ENCODE measurements at places on chromosomes 7 and 10.

DNA sequence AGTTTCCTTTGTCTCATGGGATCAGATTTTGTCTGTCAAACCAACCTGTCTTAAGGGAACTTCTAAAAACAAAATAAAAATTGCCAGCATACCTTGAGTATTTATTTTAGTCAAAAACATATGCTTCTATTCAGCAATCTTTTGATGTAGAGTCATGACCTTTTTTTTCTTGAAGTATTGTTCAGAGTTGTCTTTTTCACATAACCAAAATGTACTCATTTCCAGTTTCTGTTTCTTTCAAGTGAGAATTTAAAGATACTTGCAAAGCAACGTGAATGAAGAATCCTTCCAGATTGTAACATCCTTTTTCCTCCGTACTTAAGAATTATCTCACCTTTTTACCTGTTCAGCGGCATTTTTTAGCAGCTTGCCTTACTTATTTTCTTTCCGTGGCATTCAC lies 37.8 kb downstream of the GNAI1 start:
- DNase-seq, result no peak

- DNase-seq, result no peak
Observed at GRCh38 chr10:49283491-49283890, 15.5 kb upstream of the C10orf71 start.

DNA sequence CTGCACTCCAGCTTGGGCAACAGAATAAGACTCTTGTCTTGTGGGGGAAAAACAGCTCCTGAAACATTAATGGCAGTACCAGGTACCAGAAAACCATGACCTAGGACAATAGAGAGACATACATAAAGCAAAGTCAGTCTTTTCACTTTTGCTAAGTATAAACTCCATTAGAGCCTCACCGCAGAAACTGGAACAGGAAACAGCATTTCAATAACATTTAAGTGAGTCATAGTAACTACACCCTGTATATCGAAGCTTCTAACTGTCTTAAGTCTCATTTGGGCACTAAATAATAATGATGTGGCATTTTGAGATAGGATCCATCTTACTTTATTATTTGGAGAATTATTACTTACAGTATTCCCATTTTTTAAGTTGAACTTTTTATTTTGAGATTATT lies 517.8 kb upstream of the CELF2 start:
- no peak for DNase-seq

DNA sequence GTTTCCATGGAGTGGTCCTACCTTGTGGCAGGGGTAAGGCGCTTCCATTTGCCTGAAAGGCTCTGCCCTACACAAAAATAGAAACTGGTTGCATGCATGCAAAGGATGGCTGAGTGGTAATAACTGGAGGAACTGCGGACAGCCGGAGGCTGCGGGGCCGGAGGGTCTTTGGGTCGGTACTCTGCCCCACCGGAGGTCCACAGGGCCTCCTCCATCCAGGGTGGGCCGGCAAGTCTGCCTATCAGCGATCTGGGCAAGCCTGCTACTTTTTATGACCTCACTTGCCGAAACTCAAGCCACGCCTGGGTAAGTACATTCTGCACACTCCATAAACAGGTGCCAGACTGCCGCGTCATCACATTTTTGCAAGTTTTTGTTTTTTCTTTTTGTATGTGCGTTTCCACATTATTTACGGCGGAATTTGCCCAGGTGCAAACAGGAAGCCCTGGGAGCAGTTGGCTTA lies 30.0 kb downstream of the TACC2 start:
- DNase-seq, result no peak

- no peak for DNase-seq
Observed at GRCh38 chr10:35639021-35639727, 2.9 kb downstream of the FZD8 start.

GRCh38 chr10:47047577-47048525 lies 136.6 kb downstream of the PTPN20 start:
- DNase-seq, result peak; percentile 75

DNA sequence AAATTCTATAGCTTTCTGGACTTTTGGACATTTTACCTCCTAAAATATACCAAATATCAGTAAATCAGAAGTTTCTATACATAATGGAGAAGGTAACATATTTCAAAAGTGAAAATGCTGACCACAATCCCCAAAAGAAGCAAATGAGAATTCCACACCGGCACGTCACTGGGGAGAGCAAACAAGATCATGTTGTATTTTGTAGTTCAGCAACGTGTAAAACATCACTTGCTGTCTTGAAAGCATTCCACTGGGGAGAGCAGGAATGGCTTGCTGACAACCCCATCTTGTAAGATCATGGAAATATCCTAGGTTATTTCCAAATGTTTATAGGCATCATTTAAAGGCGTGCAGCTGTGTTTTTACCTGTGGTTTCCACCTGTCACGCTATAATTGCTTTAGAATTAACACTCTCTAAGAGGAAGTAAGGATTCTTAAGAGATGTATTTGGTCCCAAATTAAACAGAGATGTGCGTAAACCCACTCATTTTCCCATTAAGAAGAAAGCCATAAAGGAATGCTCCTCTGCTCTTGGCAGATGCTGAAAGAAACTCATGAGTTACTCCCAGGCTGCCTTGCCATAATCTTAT lies 397.1 kb upstream of the POT1 start:
- DNase-seq, result no peak

- peak; percentile 89 for DNase-seq
Observed at GRCh38 chr10:98309366-98310355, 41.7 kb upstream of the LOXL4 start.

All from D721Med (cell line).